ENCODE measurements at places on chromosomes 4 and X.

- no peak for DNase-seq
Observed at GRCh38 chr4:41701983-41702382, 46.5 kb downstream of the PHOX2B start.

- DNase-seq, result no peak
Observed at GRCh38 chr4:53830511-53830910, 233.9 kb downstream of the CHIC2 start.

GRCh38 chrX:118114971-118115370, 1.6 kb downstream of the KLHL13 start:
- no peak for DNase-seq

DNA sequence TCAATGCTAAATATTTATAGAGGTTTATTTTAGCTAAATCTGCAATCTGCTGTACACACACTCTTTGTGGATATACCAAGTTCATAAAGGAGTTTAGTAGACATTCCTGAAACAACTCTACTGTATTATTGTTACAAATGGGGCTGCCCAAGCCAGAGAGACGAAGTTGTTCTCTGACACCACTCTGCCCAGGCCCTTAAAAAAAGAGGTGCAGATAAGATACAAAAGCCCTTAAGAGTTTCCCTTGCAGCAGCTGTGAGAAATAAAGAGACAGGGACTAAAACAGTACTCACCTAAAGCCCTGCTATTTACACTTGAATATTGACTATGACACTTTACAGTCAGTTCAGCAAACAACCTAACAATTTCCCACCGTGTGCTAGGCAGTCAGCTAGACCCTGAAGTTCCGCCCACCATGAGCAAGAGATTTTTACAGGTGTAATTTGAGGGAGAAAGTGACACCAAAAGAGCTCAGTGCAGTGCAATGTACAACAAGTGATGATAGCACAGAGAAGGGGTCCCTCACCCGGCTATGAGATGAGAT, 191.7 kb downstream of the PRDM5 start:
- DNase-seq, result no peak

DNA sequence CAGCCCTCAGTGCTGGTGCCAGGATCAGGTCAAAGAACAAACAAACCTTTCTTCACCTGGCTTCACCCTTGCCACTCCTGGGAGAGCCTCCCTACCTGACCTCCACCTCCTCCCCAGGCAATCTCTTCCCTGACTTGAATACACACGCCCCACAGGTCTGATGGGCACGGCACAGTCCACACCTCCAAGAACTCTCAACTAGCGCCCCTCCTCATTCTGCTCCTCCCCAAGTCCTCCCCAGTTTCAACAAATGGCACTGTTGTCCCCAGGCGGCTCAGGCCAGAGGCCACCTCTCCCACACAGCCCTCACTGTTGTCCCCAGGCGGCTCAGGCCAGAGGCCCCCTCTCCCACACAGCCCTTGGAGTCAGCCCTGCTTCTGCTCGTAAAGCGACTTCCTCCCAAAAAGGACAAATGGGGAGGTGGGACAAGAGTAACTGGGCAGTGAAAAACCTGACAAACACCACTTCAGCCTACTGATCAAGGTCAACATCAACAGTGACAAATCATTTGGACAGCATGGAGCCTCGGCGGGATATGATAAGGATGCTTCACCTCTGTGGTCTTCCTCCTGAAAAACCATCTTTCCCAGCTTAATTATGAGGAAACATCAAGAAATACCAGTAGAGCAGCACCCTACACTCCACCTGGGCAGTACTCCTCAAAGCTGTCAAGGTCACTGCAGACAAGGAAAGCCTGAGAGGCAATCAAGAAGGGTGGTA, 2.9 kb downstream of the LETM1 start:
- DNase-seq, result no peak

Data from tibial artery (tissue), 4 donors.